ENCODE measurements at places on chromosomes 1 and 21.

DNA sequence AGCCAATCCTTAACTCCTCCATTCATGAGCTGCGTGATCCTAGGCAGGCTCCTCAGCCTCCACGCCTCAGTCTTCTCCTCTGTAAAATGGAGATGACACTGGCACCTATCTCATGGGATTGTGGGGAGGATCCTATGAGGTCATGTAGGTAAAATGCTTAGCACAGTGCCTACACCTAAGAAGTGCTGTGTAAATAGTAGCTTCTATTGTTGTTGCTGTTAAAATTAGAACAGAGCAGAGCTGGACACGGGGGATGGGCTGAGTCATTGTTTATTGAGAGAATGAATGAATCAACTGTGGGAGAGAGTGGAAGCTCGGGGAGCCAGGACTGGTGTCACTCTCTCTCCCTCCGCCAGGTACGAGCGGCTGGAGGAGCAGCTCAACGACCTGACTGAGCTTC is 43.0 kb downstream of the TMCC2 start:
- no peak for DNase-seq

GRCh38 chr1:159214149-159214760 is 9.6 kb downstream of the ACKR1 start:
- no peak for DNase-seq

- no peak for DNase-seq
Observed at GRCh38 chr1:46362158-46362557, 21.6 kb downstream of the NSUN4 start.

- DNase-seq: no peak
Observed at GRCh38 chr1:114509596-114510273, 1.3 kb downstream of the TRIM33 start.

DNA sequence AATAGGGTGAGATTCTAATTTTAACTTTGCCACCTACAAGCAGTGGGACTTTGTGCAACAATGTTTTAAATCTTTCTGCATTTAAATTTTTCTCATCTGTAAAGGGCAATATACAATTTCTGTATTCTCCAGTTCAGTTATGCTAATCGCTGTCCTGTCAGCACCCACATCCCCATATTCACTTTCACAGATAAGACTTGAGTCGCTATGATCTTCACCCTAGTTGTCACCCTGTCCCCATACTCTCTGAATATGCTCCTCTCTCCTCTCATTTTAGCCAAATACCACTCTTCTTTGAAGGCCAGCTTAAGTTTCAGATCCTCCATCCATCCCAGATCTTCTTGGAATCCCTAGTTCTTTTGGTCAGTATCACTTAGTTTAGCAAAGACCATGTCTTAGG is 8.8 kb downstream of the DDR2 start:
- no peak for DNase-seq

DNA sequence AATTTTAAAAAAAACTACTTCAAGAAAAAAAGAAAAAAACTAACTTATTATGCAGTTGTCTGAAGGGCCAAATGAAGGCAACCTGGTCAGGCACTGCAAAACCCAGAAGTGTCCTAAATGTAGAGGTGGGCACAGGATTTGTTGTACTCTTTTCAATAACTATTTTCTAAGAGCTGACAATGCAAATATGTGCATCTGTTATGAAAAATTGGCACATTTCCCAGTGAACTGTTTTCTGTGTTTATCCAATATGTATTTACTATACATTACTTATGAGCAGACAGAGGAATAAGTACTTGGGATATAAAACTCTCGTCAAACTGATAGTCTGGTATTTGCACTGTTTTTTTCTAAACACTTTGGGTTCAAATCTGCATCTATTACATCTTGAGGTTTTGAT is 188.0 kb upstream of the C21orf91 start:
- DNase-seq: no peak

- no peak for DNase-seq
Observed at GRCh38 chr1:243890576-243890975, 40.5 kb upstream of the AKT3 start.

- no peak for DNase-seq
Observed at GRCh38 chr1:39368045-39368444, 123.4 kb upstream of the BMP8A start.

- DNase-seq: no peak
Observed at GRCh38 chr1:10639775-10640578, 156.5 kb downstream of the CASZ1 start.
